ENCODE measurements at places on chromosomes 12 and 14.

GRCh38 chr12:77772676-77773298 lies 57.9 kb upstream of the NAV3 start:
- DNase-seq = no peak

DNA sequence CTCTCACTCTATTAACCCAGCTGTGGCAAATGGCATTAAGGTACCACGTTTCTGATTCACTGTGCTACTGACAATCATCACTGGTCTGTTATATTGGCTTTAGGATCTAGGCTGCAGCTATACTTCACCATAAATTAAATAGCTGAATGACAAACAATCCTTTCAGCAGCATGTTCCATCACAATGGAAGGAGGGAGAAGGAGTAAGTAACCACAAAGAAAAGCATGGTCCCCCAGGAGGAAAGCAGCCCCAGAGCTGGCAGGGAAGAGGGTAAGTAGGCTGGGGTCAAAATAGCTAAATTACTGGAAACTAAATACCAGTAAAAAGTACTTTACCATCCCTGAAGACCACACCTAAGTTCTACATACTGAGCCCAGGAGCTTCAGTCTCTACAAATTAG lies 2.8 kb downstream of the ARMH4 start:
- DNase-seq = no peak

DNA sequence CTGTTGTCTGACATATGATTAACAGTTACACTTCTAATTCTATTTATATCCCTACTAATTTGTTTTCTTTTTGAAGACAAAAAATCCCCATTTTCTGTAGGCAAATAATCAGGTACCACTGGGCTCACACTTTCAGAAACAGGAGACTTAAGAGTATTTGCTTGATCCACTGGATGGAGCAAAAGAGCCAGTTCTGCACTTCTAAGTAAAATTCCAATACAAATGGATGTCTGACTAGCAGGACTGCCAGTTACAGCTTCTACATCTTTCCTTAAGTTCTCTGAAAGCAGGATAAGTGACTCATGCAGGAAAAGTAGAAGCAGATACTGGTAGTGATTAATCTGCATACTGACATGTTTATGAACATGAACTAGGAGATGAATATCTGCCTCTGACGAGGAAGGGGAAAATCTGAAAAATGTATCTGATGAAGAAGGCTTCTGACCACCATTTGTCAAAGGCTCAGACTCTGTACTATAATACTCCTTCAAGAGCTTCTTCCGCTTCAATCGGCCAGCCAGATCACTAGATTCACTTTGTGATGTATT lies 73.8 kb upstream of the ANKS1B start:
- no peak for DNase-seq

DNA sequence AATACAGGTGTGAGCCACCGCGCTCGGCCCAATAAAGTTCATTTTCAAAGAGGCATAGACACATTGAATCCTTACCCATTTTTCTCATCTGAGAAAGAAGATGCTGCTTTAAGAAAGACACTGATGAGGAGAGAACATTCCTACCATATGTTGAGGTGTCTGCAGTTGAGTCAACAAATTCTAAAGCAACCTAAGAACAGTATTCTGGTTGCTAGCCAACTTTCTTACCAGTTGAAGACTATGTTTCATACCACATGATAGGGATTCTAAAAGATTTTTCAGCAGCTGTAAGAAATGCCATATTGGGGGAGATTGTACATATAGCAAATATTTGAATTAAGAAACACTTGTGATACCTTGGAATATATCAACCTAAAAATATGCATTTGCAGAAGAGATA lies 160.1 kb downstream of the SRGAP1 start:
- no peak for DNase-seq

GRCh38 chr14:52873694-52874093 lies 77.2 kb downstream of the FERMT2 start:
- DNase-seq = peak; percentile 83

DNA sequence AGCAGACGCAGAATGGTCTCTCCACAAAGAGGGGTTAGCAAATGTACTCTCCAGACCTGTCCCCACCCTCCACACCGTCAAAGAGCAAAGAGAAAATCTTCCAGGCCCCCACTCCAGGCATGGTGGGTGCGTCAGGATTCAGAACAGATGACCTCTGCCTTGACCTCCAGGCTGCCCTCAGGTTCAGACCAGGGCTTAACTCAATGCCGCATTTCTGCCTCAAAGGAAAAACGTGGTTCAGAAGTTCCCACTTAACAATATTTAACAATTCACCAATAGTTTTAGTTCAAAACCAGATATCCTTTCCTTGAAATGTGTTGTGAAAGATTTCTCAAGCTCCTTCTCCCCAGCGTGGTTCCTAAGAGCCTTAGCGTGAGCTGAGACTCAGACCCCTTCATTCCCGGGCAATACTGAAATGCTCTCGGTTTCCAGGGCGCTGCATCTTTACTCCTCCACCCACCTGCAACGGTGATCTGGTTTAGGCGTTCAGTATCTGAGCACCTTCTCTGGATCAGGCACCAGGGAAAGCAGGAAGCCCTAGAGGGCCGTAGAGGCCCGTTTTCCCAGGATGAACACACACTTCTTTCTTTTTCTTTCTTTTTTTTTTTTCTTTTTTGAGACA lies 22.9 kb downstream of the HSP90AA1 start:
- DNase-seq = no peak

- DNase-seq = no peak
Measured at GRCh38 chr14:50622978-50623377, 45.1 kb downstream of the SAV1 start.

- DNase-seq = no peak
Measured at GRCh38 chr12:6548556-6548955, 7.3 kb downstream of the IFFO1 start.

DNA sequence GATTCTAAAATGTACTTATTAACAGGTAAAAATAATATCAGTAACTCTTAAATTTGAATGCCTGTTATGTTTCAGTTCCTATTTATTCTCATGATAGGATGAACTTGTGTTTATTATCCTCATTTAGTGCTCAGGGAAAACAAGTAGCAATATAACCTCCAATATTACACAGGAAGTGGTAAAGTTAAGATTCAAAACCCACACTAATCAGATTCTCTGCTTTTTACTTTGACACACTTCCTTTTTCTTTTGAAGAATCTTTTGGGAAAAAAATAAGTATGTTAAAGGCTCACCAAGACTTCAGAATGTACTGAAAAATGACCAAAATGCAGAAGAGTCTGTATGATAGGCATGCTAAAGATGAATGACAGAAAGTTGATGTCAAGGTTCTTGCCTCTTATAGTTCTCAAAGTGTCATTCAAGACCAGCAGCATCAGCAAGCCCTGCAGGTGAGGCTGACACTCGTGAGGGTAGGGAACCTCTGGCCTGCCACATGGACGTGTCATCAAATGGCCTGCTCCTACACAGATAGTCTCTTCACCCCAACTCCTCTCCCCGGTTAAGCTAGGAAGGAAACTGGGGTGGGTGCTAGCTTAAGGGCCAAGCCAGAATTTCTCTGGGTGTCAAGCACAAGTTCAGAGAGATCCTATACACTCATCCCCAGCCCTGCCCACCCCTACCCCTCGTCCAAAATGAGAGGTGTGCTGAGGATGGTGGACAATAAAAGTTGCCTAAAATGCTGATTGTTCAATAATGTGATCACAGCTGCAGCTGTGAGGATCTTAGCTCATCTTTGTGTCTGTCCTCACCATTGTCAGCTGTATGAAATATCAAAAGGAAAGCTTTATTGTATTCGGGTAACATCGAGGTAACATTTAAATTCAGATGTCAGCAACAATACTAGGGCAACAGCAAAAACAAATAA lies 6.3 kb downstream of the TBPL2 start:
- DNase-seq = no peak

- DNase-seq = no peak
Measured at GRCh38 chr14:73700325-73700724, 13.9 kb downstream of the PNMA1 start.

DNA sequence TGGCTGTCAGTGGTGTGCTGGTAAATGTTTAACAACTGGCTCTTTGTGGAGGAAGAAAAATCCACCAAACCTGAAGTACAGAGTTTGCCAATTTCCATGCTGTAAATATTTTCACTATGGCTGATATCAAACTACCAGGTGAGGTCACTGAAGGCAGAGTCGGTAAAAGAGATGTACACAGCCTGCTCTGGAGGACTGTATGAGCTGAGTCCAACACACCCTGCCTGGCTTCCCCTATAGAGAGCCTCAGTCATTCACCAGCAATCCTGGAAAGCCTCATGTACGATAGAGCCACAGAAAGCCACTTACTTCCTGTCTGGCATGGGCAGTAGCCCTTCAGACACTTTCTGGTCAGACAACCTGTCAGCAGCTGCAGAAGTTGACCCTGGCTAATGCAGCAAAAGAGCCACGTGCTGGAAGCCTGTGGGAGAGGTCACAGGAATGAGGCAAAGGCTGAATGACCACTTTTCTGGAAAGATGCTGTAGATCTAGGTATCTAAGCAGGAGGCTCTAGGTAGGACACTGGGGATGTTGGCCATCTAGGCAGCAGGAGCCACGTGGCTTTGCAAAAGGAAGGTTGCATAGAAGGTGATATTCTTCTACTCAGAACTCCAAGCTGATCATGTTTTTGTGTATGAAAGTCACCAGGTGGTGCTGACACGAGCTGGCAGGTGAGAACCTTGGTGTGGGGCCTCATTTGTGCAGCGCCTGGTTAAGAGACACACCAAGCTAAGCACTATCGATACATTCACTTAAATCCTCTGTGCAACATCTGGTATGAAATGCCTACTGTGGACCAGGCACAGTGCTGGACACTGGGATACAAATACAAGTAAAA lies 553.9 kb downstream of the VRK1 start:
- DNase-seq = no peak

DNA sequence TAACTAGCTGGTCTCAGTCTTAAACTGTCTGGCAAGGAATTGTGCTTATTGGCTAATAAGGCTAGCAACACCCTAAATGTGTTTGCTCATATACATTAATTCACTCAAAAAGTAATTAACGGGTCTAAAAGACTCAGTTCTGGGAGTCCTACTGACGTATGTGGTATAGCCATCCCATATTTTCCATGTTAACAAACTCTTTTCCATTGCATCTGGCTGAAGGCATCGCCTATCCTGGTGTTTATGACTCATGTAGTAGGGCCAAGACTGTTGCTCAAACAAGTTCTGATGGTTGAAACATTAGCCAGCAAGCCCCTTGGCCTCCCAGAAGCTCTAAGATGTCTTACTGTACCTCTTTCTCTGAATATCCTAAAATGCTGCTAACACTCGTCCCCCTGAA lies 98.5 kb downstream of the PHLDA1 start:
- DNase-seq = no peak

DNA sequence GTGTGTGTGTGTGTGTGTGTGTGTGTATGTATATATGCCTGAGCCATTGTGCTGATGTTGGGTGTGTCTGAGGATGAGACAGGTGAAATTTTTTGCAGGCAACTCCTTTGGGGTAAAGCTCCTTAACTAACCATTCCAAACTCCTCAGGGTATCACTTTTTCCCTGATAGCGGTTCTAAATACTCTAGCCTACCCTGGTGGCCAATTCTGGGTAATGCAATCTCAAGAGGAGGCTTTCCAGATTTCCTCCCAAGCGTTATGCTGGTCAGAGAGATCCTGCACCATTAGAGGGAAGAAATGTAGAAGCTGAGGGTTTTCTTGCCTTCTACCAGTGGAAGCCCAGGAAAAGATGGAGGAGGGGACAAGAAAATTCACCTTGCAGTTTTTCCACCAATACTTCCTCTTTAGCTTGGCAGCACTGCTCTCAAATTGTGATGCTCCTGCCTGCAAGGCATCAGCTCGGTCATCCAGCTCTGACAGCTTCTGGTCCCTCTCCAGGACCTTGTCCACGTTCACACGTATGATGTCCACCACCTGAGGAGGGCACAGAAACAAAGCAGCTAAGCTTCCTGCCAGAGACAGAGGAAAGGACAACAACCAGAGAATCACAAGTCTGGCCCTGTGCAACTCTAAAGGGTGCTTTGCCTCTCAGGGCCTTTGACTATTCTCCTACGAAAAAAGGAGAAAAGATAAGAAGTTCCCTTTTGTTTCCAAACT lies 4.9 kb downstream of the VAMP1 start:
- peak; percentile 20 for DNase-seq

DNA sequence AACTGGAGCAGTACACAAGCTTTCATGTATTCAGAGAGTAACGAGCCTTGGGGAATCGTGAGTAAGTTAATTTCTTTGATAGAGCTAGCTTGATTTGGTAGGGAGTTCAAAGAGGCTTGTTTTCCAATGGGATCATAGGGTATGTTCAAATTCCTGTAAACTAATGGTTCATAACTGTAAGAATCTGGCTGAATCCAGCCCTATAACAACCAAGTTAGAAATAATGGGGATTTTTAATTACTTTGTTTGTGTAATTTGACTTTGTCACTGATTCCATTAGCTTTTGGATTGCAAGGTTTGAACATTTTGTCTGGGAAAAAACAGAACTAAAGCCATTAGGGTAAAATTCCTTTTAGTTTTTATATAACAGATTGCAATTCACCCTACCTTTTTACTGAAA lies 94.0 kb downstream of the WNK1 start:
- DNase-seq = no peak

DNA sequence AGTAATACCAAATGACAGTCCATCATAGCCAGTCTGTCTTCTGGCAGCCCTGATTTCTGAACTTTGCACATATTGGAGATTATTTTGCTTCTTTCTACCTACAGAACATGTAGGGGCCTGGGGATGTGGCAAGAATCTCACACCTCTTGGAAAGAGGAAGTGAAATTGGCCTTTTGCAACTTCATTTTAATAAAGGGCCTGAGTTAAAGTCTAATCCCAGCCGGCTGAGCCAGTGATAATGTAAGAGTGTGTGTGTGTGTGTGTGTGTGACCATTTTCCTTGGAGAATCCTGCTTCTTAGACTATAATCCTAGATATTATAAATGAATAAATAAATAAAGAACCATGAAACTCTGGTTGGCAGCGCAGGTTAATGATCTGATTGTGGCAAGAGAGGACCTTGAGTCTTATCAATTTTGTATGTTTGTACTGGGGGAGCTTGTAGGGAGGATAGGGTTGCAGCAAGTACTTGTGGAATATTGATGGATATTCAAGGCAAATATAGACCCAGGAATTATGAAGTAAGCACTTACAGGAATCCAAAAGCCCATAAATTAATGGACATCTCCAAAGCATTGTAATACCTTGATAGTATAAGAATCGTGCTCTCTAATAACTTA lies 233.2 kb upstream of the AMIGO2 start:
- DNase-seq = no peak

DNA sequence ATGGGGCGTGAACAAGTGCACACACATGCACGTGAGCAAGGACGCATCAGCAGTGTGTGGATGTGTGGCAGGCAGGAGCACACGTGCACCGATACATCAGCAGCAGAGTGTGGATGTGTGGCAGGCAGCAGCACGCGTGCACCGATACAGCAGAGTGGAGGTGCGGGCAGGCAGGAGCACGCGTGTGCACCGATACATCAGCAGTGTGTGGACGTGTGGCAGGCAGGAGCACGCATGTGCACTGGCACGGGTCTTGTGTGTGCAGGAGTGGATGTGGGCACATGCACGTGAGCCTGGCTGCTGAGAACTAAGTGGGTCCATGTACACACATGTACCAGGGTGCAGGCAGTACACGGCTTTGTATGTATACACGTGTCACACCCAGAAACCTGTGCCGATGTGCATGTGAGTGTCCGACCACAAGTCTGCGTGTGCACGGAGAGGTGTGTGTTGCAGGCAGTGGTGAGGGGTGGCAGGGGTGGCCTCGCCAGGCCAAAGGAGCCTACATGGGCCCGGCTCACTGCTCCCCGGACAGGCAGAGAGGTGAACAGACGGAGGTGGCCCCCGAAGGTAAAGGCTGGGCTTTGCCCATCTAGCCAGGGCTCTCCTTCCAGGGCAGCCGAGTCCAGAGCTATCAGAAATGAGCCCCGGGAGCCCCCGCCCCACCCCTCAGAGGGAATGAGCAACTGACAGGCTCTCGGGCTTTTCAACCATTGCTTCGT lies 53.9 kb downstream of the RFLNA start:
- no peak for DNase-seq

Measured in SK-N-MC (cell line).